ENCODE measurements at places on chromosomes 1 and 21.
A peak's percentile ranks its signal among the peaks of the same experiment; 100 is the strongest.

DNA sequence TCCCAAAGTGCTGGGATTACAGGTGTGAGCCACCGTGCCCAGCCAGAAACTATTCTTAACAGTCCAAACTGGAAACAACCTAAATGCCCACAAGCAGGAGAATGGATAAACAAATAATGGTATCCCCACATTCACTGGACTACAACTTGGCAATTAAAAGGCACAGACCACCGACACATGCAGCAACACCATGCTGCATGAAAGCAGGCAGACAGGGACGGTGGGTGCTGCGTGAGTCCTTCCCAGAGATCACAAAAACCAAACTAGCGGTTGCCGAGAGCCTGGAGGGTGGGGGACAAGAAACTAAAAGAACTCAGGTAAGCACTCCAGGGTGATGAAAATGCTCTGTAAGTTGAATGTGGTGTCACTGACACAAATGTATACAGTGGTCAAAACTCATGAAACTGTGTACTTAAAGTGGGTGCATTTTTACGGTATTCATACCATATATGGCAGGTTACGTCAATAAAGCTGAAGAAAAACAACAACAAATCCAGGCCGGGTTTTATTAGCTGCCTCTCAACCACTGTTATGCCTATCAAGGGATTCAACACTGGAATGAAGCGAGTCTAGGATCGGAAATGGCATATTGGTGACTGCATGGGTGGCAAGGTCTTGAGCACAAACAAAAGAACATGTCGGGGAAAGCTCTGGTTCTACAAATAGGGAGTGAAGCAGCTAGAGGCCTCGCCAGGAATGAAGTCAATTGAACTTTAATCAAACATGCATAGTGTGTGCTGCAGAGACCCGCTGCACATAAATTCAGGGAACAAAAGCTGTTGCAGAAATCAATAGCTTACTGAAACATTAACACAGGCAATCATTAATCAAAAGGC lies 52.4 kb downstream of the SLC45A1 start:
- peak; percentile 59 for DNase-seq

GRCh38 chr1:7614576-7615074 lies 156.5 kb upstream of the VAMP3 start:
- DNase-seq, result no peak

DNA sequence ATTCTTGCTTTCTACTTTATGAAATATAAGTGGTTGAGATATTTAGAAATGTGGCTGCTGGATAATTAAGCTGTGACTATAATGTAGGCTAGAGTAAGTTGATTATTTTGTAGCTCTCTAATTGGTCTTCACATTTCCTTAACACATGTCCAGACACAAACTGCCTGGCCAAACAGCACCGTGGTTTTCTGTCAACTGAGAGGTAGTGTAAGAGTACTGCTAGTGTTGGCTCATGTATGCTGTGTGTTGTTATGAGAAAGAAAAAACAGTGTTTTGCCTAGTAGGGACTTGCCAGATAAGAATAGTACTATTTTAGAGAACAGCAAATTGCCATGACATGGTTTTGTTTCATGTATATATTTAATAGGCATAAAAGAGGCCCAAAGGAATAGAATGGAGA lies 37.1 kb downstream of the TMED5 start:
- no peak for DNase-seq

DNA sequence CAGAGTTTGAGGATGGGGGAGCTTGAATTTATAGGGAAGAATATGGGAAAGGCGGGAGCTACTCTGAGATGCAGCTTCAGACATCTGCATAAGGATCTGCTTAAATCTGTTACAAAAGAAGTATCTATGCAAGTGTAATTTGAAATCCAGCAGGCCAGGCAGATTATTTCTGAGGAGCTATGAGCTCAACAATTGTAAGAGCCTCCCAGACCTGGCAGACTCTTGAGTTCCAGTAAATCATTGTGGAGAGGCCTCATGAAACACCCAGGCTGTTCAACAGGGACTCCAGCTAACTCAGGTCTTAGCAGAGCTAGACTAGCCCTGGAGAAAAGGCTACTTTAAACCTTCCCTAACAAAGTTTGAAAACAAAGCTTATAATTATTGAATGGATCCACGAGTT lies 647.5 kb upstream of the CHRM3 start:
- no peak for DNase-seq

GRCh38 chr1:90550626-90551406 lies 166.3 kb downstream of the BARHL2 start:
- peak; percentile 96 for DNase-seq

- DNase-seq, result no peak
Observed at GRCh38 chr1:65658122-65658521, 134.6 kb upstream of the PDE4B start.

GRCh38 chr1:90768826-90769225 lies 51.7 kb upstream of the BARHL2 start:
- DNase-seq, result no peak

DNA sequence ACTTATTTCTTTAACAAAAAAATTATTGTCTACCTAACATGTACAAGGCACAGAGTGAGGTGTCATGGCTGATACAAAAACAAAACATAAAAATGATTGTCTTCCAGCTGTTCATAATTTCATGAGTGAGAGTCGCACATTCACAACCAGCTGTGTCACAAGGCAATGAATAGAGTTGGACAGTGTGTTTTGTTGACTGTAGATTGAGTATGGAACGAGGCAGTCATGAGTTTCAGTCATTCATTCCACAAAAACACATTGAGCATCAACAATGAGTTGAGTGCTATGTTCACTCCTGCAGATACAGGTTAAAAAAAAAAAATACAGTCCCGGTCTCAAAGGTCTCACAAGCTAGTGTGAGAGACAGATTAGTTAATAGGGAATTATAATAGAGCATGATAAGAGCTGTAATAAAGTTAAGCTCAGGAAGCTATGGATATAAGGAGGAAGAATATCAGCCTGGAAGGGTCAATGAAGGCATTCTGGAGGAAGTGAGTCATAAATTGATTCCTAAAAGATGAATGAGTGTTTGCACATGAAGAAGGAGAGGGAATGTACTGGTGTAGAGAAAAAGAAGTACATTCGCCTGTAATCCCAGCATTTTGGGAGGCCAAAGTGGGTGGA lies 47.8 kb upstream of the ARHGAP29 start:
- no peak for DNase-seq

GRCh38 chr21:33685613-33686197 lies 43.4 kb downstream of the ITSN1 start:
- no peak for DNase-seq

GRCh38 chr1:178109348-178110143 lies 15.6 kb downstream of the RASAL2 start:
- no peak for DNase-seq

DNA sequence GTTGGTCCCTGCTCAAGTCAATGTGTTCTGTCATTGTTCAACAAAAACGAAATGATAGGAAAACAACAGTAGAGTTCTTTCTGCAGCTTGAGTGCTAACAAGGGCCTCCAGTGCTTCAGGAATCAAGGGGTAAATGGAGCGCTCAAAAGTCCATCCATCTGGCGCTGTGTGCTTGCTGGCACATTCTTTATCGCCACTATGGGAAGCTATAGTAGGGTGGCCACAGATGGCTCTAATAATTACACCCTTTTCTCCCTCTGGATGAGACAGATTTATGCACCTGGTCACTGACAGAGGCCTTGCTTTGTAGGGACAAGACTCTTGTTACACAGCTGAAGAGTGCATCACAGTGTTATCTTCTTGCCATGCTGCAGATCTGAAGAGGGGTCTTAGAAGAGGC lies 136.0 kb downstream of the GDAP2 start:
- DNase-seq, result peak; percentile 94

GRCh38 chr1:107548276-107548675 lies 407.4 kb downstream of the NTNG1 start:
- no peak for DNase-seq

GRCh38 chr21:46661642-46662366 lies 26.3 kb downstream of the PRMT2 start:
- DNase-seq, result no peak

DNA sequence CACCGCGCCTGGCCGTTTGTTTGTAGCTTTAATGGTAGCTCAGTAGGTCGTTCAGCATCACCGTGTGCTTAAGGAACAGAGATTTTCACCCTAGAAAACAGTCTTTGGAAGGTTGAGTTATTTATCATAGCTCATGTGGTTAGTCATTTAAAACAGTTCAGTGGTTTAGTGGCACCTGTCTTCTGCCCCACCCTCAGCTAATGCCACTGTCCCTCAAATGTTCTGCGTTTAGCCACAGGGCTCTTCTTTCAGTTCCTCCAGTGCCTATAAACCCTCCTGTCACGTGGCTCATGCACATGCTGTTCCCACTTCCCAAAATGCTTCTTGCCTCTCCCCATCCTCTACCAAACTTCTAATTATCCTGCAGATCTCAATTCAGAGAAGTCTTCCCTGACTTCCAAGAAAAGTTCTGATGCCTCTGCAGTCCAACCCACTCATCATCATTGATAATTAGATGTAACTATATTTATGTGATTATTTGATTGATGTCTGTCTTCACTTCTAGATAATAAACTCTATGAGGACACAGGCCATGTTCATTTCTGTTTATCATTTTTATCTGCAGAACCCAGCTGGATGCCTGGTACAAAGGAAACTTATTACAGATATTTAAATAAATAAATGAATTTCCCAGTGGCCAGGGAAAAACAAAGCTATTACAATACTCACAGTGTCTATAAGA lies 14.4 kb upstream of the DIPK1A start:
- DNase-seq, result no peak

GRCh38 chr1:6280761-6281451 lies 20.0 kb upstream of the GPR153 start:
- DNase-seq, result no peak

- DNase-seq, result peak; percentile 93
Observed at GRCh38 chr1:61337981-61338848, 255.9 kb downstream of the NFIA start.

- peak; percentile 83 for DNase-seq
Observed at GRCh38 chr1:155017041-155017945, 14.7 kb downstream of the ZBTB7B start.

DNA sequence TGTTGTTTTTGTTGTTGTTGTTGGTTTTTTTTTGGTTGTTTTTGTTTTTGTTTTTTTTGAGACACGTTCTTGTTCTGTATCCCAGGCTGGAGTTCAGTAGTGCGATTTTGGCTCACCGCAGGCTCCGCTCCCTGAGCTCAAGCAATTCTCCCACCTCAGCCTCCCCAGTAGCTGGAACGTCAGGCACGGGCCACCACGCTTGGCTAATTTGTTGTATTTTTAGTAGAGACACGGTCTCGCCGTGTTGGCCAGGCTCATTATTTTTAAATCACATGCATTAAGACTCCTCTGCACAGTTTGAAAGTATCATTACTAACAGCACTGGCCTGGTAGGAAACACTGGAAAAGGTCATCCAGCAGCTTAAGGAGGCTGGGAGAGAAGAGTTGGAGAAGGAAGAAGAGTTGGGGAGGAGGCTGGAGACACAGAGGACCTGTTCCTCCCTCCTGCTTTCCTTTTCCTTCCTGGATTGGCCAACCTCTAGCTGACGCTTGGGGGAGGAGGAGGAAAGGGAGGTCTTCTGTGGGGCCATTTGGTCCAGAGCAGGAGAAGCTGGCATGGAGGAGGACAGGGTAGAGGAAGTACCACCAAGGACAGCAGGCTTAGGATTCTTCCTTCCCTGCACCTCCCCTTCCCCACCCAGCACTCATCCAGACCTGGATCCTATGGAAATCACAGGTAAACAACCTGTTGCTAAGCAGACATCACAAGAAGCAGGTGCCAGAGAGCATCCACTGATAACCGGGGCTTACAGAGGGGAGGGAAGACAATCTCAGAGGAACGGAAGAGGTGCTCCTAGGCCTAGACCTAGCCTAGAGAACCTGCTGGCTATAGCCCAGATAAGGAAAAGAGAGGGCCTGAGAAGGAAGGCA lies 71.9 kb upstream of the GOLT1A start:
- DNase-seq, result no peak

- DNase-seq, result no peak
Observed at GRCh38 chr1:230315099-230315498, 111.0 kb downstream of the PGBD5 start.

- no peak for DNase-seq
Observed at GRCh38 chr1:236015539-236015938, 49.4 kb downstream of the NID1 start.

DNA sequence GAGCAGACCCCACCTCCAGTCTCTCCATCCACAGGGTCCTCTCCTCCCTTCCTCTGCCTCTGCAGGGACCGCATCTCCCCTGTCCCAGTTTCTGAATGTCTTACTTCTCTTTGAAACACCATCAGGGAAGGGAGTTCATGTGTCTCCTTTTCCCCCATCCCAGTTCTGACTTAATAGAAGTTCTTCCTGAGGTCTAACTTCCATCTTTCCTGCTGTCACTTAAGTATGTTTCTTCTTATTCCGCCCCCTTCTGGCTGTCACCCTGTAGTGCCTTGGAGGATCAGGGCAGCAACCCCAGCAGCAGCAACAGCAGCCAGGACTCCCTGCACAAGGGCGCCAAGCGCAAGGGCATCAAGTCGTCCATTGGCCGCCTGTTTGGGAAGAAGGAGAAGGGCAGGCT lies 29.3 kb downstream of the MYOG start:
- no peak for DNase-seq
